ENCODE measurements at places on chromosomes 12 and 14. TPM values are rescaled to one million over a fixed set of nuclear protein-coding genes. Genes with fewer than 3 reads are reported as not detected.

DNA sequence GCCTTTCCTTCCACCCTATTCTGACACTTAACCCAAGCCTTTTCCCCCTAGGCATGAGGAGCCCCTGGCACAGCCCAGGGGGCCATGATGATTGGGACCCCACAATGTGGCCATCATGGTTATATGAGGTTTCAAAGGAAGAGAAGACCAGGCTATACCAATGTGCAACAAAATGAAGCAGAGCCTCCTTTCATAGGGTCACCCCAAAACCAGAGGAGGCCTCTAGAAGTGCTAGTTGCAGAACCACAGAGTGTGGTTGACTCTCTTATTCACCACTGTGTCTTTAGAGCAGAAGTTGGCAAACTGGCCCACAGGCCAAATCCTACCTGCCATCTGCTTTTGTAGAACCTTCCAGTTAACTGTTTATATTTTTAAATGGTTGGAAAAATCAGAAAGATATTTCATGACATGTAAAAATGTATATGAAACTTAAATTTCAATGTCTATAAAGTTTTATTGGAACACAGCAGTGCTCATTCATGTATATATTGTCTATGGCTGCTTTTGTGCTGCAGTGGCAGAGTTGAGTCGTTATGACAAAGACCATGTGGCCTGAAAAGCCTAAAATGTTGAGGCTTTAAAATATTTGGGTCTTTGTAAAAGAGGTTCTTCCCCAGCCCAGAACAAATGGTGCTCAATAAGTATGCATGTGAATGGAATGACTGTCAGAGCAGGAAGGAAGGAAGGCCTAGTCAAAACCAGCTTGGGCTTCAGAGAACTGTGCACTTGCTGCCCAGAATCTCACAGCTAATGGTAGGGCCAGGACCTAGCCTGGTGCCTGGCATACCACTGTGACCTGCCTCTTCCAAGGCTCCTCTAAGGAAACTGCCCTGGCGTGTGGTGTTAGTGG, 49.2 kb downstream of the SUSD6 start:
- DNase-seq: no peak

The KLRC2 gene
- 0.39 TPM for total RNA-seq

- no peak for DNase-seq
Measured at GRCh38 chr12:15688202-15688736, 100.9 kb downstream of the EPS8 start.

The CBLN3 gene
- 5.4 TPM for total RNA-seq

DNA sequence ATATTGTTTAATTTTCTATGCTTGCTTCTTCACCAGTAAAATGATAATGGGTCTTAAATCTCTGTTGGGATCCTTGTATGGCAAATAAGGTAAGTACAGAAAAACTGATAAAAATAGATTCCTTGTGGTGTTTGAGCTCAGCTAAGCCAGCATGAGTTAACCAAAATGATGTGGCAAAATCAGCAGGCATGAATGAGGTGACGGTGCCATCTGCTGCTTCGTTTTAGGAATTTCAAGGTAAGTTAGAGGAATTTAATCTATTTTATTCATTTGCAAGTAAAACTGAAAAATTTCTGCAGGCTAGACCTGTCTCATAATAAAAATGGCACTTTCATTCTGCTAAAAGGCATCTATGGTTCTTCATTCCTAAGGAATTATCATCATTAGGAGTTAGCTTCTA, 10.0 kb upstream of the CLEC7A start:
- DNase-seq: peak; percentile 16

DNA sequence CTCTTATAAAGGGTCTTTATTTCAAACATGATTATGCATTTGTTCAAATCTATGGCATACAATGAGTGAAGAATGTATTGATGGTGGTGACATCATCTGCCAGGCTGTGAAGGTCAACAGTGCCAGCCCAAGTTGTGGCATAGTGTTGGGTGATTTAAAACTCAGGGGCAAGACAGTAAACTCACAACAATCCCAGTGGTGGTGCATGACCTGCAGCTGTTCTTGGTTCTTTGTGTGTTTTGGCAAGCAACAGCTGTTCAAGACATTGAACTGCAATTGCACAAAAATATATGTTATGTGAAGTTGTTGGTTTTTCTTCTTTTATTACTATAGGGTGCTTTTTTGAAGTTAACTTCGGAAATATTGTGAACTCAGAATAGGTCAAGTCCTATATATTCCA, 851.6 kb downstream of the NRXN3 start:
- no peak for DNase-seq

The JPH4 gene
- 0.09 TPM for total RNA-seq

DNA sequence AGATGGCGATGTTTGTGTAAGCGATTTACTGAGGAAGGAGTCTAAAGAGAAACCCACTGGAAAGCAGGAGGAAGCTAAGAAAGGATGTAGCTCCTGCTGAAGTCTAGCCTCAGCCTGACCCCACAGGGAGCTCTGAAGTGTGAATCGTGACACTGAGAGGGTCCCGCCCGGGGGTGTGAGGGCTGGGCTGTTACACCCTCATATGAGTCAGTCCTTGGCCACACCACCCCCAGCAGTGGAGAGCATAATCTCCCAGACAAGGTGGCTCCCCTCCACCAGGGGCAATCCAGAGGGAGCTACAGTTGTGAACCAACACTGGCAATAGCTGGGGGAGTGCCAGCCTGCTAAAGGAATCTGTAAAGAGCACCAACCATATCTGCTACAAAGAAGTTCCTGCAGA, 31.5 kb downstream of the SVOP start:
- DNase-seq: no peak

GRCh38 chr12:124915239-124916236, 1.1 kb upstream of the UBC start:
- DNase-seq: no peak

GRCh38 chr14:35687335-35687939, 121.7 kb downstream of the RALGAPA1 start:
- no peak for DNase-seq

The DHRS2 gene
- total RNA-seq: 2.3 TPM

DNA sequence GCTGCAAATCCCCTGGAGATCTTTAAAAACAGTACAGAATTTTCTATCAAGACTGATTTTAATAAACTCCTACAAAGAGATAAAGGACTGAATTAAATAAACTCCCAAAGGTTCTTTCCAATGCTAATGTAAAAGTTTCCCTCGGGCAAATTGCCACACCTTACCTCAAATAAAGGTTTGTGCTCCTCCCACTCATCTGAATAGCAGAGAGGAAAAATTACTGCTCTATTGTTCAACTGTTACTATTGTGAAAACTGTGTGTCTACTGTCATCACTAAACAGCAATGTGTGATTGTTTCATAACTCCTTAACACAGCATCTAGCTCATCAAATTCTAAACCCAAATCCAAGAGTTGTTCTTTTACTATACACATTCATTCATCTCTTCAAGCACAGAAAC, 3.2 kb downstream of the SPTLC2 start:
- DNase-seq: no peak

Measured in activated T-helper 2 cell treated with anti-CD3 and anti-CD28 coated beads, Interferon-gamma antibody, Interleukin-2, Interleukin-4, amounts not matched to agents 10 μg/mL and 5 μg/mL and 100 μg/mL, durations not matched to agents 14 hours and 24 hours and 36 hours (primary cell).